ENCODE measurements at places on chromosomes 4 and X. TPM values are rescaled to one million over a fixed set of nuclear protein-coding genes. Genes with fewer than 3 reads are reported as not detected.

DNA sequence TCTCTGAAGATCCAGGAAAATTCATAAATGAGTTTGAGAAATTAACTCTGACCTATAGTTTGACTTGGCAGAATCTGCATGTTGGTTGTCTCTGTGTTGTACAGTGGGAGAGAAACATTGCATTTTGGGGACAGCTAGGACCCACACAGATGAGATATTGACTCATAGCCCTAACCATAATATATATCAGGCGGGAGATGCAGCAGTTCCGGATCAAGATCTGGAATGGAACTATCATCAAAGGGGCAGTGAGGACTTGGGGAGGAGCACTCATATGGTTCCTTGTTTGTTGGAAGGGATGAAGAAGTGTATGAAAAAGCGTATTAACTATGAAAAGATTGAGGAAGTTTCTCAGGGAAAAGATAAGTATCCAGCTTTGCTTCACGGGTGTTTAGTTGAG is 14.0 kb downstream of the CXCL2 start:
- no peak for DNase-seq

DNA sequence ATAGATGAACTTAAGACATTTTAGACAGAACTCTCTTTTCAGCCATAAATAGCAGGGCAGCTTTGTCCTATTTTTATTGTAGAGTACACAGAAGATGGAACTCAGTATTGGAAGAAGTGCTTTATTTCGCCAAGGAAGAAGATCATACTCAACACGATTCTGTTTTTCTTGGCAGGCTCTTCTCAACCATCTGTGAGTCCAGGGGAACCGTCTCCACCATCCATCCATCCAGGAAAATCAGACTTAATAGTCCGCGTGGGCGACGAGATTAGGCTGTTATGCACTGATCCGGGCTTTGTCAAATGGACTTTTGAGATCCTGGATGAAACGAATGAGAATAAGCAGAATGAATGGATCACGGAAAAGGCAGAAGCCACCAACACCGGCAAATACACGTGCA is 37.6 kb downstream of the KIT start:
- DNase-seq, result no peak

The LNX1 gene
- total RNA-seq, result 4.0 TPM

The EFHC2 gene
- total RNA-seq, result not detected

DNA sequence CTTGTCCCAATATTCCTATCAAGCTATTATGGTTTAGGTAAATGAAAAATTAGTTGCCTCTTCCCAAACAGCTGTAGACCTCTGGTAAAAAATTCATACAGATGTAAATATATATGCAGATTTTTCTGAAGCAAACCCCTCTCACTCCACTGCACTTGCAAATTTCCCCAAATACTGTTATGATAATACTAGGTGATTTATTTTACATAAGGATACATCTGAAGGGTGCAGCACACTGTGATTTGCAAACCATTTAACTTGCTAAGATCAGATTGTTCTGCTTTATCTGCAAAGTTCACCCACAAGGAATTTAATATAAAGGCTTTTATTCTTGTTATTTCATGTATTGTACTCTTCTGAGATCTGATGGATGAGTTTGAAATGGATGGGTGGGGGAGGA is 177.0 kb downstream of the GPAT3 start:
- DNase-seq, result no peak

The TMEM156 gene
- 0.39 TPM for total RNA-seq

GRCh38 chr4:36320117-36320896 is 38.9 kb downstream of the DTHD1 start:
- no peak for DNase-seq

DNA sequence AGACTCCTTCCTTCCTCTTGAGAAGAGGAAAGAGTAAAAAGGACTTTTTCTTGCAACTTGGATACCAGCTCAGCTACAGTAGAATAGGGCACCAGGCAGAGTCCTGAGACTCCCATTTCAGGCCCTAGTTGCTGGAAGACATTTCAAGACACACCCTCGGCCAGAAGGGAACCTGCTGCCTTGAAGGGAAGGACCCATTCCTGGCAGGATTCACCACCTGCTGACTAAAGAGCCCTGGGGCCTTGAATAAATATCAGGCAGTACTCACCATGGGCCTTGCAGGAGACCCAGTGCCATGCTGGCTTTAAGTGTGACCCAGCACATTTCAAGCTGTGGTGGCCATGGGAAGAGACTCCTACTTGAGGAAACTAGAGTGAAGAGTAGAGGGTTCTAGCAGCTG is 317.6 kb downstream of the DKK2 start:
- DNase-seq, result no peak
